ENCODE measurements at places on chromosomes 2 and 18. TPM values are rescaled to one million over a fixed set of nuclear protein-coding genes. Genes with fewer than 3 reads are reported as not detected.

SERPINB10 gene
- total RNA-seq = not detected

SCN3A gene
- 3.7 TPM for total RNA-seq

ABCG5 gene
- not detected for total RNA-seq

- no peak for DNase-seq
These were observed 448.6 kb downstream of the BCL11A start for GRCh38 chr2:60104514-60105505.

DNA sequence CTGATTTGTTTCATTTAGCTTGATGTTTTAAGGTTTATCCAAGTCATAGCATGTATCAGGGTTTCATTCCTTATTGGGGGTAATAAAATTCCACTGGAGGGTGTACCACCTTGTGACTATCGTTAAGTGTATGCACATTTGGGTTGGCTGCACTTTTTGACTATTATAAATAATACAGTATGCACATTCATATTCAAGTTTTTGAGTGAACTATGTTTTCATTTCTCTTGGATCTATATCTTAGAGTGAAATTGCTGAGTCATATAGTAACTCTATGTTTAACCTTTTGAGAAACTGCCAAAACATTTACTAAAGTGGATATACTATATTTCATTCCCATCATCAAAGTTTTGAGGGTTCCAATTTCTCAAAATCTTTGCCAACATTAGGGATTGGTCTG lies 952.7 kb downstream of the TDRD15 start:
- no peak for DNase-seq

GRCh38 chr2:28717339-28717758 lies 34.3 kb upstream of the PPP1CB start:
- no peak for DNase-seq

DNA sequence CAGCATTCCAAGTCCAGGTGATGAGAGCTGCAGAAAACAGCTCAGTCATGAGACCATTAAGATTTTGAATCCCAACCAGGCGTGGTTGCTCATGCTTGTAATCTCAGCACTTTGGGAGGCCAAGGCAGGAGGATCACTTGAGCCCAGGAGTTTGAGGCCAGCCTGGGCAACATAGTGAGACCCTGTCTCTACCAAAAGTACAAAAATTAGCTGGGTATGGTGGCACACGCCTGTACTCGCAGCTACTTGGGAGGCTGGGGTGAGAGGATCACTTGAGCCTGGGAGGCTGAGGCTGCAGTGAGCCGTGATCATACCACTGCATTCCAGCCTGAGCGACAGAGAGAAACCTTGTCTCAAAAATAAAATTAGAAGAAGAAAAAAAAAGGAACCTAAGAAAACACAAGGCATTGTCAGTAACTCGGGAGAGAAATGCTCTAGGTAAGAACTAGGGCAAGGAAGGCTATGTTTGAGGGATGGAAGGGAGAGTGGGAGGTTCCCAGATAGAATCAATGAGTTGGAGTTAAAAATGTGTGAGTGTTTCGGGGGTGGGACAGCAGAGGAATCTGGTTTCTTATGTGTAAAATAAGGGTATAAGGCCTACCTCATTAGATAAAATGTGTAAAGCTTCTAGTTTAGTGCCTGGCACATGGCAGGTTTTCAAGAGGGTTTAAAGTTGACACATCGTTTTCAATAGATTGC lies 23.3 kb upstream of the MTA3 start:
- DNase-seq = no peak
